ENCODE measurements at places on chromosomes 5 and 9.

DNA sequence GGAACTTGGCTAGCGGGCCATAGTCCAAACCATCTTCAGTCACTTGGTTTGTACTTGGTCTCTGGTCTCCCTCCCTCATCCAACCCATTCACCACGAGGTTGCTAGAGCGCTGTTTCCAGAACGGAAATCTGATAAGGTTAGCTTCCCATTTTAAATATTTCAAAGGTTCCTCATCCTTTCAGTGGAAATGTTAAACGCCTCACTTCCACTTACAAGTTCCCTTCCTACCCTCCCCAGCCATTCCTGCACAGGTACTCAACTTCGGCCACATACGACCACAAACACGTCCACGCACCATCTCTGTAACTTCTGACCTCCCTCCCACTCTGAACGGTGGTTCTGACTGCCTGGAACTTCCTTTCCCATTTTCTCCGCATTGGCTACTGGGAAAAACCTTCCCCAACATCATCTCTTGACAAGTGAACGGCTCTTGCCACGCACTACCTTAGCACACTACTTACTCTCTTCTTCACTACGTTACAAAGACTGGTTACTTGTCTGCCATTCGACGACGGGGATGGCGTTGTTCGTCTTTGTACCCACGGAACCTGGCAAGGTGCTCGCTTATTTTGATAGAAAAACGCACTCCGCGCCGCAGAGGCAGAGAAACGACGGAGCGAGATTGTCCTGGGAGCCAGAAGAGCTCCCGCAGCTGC is 629 bp downstream of the CCNH start:
- DNase-seq, result no peak

DNA sequence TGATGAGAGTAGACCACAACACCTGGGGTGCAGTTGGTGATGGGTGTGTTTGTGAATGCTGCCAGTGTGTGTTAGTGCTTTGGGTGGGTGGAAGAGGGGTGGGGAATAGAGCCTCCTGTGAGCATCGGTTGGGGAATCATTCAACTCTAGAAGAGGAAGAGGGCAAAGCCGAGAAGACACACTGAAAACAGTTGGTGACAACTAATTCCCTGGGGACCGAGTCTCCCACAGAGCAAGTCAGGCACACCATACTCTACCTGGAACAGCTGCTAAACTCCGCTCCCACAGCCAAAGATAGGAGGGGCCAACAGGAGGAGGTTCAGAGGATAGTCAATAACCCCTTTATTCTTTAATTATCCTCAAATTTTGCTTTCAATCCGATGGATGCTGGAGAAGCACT is 1.6 kb upstream of the ARHGEF39 start:
- DNase-seq, result no peak

GRCh38 chr9:71719562-71719961 is 48.8 kb downstream of the CEMIP2 start:
- DNase-seq, result no peak

DNA sequence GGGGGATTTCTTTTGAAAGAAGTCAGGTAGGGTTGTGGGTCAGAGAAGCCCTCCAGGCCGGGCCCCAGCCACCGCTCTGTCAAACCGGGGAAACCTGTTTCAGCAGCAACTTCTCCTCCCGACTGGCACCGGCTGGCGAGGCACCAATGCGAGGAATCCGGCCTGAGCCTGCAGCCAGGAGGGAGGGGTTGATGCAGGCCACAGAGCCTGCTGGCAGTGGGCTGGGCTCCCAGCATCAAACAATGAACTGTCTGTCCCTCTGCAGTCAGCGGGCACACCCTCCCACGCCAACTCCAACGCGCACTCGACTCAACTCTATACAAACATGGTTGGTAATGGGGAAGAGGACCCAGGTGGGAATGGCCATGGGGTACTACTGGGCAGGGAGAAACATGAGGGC is 12.1 kb downstream of the PCDH1 start:
- DNase-seq, result peak; percentile 98

DNA sequence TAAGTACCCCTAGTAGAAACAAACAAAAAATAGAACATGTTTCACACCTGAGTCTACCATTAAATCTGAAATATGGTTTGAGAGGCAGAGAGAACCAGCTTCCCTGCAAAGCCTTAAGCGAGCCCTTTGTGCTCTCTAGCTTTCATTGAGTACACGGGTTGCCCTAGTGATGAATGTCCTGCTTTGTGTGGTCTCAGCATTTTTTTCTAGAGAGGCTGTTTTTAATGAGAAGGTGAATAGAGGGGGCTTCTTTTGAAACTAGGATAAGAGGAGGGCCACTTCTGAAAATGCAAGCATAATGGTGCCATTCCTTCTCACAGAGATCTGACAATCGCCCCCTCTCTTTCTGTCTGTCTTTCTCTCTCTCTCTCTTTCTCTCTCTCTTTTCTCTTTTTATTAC is 131.3 kb downstream of the MACIR start:
- no peak for DNase-seq

GRCh38 chr5:96093340-96093739 is 131.7 kb upstream of the ELL2 start:
- DNase-seq, result no peak

DNA sequence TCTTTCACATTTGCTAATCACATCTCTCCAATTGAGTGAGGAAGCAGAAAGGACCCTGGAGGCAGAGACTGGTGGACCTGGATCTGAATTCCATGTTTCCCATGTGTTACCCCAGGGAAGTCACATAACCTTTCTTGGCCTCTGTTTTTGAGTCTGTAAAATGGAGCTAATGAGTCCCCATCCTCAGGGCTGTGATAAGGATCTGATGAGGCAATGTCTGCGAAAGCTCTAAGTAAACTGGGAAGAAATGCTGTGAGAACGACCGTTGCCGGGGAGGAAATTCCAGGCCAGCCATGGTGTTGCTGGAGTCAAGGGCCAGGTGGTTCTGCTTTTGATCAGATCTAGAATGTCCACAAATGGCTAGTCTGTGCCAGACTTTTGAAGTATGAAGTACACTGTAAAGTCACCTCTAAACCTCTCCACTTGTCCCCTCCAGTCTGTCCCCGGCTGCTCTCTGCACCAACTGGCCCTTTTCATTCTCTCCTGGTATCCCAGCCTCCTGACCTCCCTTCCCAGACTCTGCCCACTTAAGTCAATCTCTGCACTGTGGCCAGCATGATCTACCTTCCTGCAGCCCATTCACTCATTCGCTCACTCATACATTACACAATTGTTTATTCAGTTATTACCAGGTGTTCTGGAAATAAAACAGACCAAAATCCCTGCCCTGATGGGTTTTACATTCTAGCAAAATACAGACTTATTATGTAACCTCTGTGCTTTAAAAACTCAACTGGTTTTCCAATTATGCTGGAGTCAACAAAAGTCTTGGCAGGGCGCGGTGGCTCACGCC is 32.5 kb upstream of the N4BP3 start:
- DNase-seq, result no peak

GRCh38 chr5:149546974-149547373 is 4.3 kb downstream of the CSNK1A1 start:
- no peak for DNase-seq

GRCh38 chr9:73059247-73059646 is 92.4 kb upstream of the ANXA1 start:
- DNase-seq, result no peak

- DNase-seq, result no peak
Observed at GRCh38 chr5:159049844-159050315, 49.8 kb downstream of the EBF1 start.
